Skeletal muscle cell (primary cell): ENCODE measurements at places on chromosomes 3 and 15.
A peak's percentile ranks its signal among the peaks of the same experiment; 100 is the strongest.

DNA sequence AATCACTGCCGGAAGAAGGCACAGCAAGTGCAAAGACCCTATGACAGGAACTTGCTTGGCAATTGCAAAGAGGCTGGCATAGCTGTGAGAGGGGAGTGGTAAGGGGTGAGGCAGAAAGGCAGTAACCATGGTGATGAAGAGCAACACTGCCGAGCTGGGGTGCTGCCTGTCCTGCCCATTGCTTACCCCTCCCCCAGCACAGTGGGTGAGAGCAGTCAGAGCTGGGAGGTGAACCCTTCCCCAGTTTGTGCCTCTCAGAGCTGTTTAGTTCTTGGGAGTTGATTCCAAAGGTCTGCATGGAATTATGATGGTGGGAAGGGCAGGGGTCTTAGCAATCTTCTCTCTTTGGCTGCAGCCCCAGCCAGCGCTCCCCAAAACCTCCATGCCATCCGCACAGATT, 8.8 kb downstream of the TYRO3 start:
- DNase-seq = no peak

DNA sequence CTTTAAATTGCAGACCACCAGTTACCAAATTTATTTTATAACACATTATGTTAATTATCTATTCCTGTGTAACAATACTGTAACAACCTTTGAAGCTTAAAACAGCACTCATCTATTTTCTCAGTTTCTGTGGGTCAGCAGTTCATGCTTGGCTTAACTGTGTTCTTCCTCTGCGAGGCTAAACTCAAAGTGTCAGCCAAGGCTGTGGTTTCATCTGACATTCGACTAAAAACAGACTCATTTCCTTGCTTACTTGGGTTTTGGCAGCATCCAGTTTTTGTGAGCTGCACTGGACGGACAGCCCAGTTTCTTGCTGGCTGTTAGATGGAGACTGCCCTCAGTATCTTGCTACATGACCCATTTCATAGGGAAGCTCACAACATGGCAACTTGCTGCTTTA, 247.3 kb upstream of the KCNH8 start:
- DNase-seq = no peak

DNA sequence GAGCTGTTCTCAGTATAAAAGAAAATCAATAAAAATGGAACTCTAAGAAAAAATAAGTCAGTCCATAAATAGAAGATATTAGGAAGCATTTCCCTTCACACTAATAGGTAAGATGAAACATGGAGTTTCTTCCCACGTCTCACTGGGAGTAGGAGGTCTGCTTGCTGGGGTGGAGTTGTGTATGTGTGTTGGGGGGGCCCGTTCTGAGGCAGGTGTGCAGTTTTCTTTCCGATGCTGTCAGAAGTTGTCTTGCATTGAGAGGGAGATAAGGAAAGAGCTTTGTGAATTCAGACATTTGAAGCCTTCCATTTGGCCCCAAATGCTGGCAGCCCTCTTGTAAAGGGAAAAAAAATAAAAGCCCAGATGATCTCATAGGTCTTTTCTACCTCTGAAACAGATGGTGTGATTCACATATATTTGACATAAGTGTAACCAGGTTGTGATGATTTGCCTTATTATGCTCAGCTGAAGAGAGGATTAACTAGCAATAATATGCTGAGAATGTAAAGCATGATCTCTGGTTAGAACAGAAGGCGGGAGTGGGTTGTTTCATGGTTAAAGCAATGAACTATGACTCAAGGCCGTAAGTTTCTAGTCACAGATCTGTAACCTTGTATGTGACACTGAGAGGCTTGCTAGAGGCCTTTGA, 8.8 kb downstream of the RASGRP1 start:
- peak; percentile 68 for DNase-seq

DNA sequence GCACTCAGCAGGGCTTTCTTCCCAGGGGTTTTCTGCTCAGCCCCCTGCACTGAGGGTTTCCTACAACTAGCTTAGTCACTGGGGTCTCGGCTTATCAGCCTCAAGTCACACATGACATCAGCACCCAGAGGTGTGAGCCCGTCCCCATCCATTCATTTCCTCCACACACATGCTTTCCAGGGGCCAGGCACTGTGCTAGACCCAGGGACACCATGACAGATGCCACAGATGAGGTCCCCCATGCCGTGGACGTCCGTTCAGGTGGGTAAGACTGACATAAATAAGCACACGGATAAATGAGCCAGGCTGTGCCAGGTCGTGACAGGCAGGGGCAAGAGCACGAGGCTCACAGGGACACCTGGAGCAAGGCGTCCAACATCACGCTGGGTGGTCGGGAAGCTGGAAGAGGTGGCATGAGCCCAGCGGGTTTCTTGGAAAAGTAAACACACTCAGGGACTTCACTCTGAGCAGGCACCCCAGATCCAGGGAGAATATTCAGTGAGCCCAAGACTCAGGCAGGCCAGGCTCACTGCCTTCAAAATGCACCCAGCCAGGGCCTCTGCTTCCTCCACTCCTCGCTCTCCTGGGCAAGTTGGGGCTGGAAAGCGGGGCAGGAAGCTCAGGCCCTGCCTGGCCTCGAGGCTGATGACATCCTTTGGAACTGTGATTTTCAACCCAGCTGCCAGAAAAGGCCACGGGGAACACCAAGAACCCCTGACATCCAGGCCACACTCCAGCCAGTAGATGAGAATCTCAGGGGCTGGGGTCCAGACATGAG, 139.3 kb downstream of the CHSY1 start:
- no peak for DNase-seq

DNA sequence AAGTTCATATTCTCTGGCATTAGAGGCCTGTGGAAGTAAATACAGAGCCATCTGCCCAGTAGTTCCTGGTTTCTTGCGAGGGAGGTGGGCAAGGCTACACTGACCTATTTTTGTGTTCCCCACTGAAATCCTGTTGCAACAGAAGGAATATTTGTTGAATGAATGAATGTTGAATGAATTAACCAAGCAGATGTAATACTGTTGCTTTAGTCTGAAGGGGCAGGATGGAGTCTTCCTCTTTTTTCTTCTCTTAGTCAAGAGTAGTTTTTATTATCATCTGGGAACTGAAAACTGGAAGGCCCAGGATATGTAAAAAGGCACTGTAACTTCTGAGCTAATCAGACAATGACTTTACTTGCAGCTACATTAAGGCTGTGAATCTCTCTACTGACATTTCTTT, 17.1 kb downstream of the BLOC1S6 start:
- DNase-seq = no peak

DNA sequence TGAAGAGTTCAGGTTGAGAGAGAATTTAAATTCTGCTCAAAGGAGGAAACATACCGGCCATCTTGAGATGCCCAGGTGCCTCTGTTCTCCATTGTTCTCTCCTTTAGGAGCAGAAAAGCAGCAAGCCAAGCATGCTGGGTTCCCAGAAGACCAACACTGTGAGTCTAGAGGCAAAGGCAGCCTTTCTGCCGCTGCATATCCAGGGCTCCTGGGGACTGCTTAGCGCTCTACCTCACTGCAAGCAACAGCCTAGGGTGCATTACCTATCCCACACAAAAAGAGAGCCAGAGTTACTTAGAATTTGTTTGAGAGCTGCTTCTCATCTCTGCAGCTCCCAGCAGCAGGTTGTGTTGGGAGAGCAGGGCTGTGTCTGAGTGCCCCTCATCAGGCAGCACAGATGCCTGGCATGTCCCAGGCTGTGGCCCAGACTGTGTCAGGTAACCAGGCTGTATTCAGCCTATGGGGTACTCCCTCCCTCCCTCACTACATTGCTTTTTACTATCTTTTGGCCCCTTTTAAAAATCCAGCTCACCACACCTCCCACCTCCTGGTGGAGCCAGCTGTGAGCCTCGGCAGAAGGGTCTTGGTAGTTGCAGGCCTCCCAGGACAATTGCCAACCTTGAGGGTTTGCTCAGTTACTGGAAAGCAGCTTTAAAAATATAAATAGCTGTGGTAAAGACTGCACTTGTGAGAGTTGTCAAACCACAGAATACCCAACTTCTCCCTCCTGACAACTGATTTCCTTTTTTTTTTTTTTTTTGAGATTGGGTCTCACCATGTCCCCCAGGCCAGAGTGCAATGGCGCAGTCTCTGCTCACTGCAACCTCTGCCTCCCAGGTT, 30.2 kb downstream of the BCL2L10 start:
- DNase-seq = peak; percentile 28

- no peak for DNase-seq
Measured at GRCh38 chr3:115999001-115999585, 375.8 kb downstream of the GAP43 start.
